ENCODE measurements at places on chromosomes 1 and 21.

DNA sequence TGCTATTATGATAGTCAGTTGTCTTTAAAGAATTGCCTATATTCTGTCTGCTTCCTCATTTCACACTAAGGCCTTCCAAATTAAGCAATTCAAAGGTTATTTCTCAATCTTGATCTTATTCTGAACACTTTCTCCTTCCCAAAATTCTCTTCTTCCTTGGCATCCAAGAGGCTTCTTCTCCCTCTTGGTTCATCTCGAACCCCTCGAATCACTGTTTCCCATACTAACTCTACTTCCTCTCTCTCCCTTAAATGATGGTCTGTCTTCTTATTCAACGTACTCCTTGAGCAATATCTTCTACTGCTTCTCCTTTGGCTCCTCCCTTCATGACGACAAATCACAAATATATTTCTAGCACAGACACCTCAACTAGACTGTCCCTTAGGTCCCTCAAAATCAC is 4.5 kb downstream of the COPA start:
- no peak for DNase-seq

GRCh38 chr1:77655431-77655974 is 27.0 kb downstream of the ZZZ3 start:
- DNase-seq = no peak

- DNase-seq = no peak
Measured at GRCh38 chr21:43835861-43836260, 29.2 kb upstream of the AGPAT3 start.

DNA sequence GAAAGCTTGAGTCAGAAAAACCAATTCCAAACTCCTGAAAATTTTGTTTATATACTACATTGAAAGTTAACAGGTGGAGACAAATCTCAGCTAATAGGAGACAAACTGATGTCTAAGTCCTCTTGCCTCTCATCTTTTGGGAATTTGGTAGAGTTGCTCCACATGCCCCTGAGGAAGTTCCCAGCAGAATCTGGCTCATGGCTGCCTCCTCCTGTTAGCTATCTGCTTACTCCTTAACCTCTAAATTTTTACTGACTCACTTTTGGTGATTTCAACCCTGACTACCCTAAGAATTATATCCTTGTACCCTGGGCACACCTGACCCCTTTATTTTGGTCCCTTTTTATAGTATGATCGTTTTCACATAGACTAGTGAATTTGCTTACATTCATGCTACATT is 633.7 kb upstream of the USP24 start:
- no peak for DNase-seq

DNA sequence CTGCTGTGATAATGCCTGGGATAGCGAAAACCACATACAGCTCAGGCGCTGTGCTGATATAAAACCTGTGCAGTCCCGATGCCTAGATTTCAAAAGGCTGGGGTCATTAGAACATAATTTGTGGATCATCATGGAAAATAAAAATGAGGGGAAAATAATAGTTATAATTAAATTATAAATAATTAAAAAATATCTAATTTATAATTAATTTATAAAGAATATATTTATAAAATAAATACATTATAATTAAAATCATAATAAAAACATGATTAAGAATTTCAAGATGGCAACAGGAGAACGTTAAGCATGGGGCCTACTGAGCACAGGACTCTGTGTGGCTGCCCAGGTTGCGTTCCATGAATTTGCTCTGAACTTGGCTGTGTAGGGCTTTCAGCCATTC is 53.9 kb downstream of the C21orf91 start:
- DNase-seq = no peak

- DNase-seq = no peak
Measured at GRCh38 chr1:100936194-100936967, 40.5 kb downstream of the SLC30A7 start.

DNA sequence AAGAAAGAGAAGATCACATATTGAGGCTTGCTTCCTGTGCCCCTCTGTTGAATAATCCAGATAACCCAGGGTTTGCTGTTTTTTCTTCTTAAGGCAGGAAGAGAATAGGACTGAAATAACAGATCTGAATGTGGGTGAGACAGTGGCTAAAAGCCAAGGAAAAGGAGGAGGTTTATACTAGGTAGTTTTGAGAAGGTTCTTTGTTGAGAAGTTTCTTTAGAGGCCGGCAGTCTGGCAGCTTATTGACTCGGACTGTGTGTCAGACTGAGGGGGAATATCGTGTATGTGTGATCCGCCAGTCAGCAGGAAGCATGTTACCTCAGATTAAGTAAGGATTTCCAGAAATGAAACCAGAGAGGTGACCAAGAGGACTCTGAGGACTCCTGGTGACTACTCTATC is 119.8 kb downstream of the PLA2G4A start:
- DNase-seq = no peak

DNA sequence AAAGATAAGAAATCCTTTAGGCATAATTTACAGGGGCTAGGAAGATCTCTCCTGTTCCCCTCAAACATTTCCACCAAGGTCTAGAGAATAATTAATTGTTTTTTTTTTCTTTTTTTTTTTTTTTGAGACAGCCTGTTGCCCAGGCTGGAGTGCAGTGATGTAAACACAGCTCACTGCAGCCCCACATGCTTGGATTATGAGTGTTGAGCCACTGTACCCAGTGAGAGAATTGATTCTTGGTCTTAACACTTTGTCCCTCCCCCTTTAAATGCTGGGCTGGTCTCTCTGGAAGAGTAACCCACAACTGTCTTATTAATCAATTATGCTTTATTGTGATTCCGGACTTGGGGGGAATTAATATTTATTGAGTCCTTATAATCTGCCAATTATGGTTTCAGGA is 33.4 kb downstream of the ATF3 start:
- DNase-seq = no peak

GRCh38 chr1:238681451-238681850 is 704.9 kb upstream of the CHRM3 start:
- DNase-seq = no peak

DNA sequence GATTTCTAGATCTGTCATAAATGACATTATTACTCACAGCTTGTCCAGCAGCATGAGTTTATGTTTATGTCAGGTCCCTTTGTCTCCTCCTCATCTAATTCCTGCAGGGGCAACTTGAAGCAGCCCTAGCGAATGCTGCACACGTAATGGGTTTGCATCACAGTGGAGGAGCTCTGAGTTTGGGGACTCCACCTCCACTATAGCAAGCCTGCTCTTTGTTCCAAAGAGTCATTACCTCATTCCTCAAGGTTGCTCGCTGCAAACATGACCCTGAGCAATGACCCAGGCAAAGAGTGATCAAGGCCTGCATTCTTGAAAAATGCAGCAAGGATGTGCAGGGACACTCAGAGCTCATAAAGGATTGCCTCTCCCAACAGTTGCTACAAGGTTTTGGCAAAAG is 261.9 kb downstream of the HHIPL2 start:
- DNase-seq = no peak

- DNase-seq = no peak
Measured at GRCh38 chr1:174689524-174689923, 241.8 kb downstream of the GPR52 start.

Measured in activated CD4-positive, alpha-beta T cell treated with anti-CD3 and anti-CD28 coated beads, Interleukin-2, amount 50 U/mL, for 4 hours (primary cell).